GOT3 (cell line): ENCODE measurements at places on chromosomes 12 and 14.

- DNase-seq: no peak
Measured at GRCh38 chr14:105006831-105007592, 13.9 kb downstream of the CDCA4 start.

DNA sequence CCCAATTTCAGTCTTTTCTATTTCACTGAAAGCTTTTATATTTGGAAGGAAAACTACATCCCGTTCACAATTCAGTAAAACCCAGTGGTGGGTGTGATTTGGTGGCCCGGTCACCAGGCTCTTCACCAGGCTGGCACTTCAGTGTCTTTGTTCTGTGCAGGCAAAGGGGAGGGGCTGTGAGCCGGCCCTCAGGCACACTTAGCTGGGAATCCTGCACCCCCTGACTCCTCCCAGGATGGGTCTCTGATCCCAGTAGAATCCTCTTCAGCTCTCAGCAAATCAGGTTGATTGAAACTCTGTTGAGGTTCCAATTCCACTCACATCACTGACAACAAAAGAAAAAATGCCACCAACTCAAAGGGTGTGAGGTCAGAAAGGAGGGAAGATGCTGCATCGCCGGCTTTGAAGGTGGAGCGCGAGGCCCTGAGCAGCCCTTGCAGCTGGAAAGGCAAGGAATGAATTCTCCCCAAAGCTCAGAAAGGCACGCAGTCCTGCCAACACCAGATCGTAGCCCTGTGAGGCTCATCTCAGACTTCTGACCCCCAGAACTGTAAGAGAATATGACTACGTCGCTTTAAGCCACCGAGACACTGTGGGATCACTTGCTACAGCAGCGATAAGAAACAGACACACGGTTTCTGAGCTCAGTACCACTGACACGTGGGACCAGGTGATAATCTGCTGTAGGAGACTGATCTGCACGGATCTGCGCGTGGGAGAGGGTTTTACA is 166.6 kb downstream of the PIWIL1 start:
- no peak for DNase-seq

DNA sequence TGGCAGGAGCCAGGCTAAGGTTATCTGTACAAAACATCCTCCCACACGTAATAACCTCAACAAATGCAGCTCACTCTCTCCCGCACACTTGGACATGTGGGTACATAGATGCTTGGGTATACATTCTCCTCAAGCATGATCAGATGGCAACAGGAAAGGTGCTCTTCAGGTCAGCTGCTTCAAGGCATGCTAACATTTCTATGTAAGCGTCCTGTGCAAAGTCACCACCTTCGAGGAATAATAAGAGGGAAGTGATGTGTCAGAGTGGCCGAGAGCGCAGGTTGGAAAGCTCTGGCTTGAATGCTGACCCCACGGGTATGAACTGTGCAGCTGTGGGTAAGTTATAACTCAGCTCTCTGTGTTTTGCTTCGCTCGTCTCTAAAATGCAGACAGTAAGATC is 24.2 kb upstream of the SLC6A12 start:
- DNase-seq: no peak

DNA sequence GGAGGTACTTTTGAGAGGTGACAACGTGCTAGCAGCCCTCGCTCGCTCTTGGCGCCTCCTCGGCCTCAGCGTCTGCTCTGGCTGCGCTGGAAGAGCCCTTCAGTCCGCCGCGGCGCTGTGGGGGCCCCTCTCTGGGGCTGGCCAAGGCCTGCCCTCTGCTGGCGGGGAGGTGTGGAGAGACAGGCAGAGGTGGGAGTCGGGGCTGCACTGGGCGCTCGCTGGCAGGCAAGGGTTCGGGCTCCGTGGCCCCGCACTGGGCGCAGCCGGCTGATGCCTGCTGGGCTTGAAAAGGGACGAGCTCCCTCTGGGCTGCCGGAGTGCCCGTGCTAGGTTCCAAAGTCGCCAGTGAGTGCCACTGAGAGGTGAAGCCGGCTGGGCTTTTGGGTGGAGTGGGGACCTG is 580.0 kb downstream of the DIO2 start:
- no peak for DNase-seq

- no peak for DNase-seq
Measured at GRCh38 chr12:3973973-3974644, 100.9 kb upstream of the PARP11 start.

GRCh38 chr14:106489112-106489881 is 962.9 kb downstream of the TMEM121 start:
- no peak for DNase-seq

DNA sequence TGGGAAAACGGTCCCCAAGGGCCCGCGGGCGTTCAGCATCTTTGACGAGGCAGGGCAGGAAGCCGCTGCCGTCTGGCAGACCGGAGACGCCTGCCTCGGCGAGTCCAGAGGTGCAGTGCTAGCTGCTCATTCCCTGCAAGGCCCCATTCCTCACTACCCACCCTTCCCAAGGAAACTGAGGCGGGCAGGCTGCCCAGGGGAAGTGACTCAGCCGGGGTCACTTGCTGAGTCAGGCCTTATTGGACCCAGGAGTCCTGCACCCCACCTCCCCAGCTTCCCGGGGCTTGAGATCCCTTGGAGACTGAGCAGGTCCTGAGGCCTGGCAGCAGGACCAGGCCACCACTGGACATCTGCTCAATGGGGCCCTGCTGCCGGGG is 3.7 kb downstream of the SH2B3 start:
- DNase-seq: no peak

DNA sequence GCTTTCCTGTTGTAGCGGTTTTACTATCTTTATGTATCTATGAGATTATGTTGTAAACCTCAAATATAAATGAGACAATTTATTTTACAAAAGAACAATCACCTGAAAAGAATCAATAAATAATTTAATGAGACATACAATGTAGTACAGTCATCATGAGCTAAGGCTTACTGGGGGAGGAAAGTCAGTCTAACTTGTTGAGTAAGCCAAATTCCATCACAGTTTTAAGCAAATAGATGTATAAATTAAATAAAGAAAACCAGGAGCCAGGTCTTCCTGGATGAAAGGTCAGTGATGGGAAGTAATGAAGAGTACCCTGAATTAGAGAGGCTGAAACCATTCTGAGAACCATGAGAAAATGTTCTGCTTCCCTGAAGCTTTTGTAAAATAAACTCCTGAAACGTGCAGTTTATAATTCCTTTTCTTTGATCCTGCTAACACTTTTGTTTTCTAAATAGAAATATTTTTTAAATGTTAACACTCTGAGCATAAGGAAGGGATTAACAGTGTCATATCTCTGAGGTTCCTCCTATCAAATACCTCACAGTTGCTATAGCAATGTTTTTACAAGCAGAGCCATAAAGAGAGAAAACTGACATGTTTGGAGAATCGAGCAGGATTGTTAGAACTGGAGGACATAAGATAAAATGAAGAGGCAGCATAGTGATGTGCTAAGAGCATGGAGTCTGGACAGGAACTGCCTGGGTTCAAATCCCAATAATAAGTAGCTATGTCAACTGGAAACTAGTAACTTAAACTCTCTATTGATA is 444.9 kb upstream of the FOXG1 start:
- DNase-seq: no peak

DNA sequence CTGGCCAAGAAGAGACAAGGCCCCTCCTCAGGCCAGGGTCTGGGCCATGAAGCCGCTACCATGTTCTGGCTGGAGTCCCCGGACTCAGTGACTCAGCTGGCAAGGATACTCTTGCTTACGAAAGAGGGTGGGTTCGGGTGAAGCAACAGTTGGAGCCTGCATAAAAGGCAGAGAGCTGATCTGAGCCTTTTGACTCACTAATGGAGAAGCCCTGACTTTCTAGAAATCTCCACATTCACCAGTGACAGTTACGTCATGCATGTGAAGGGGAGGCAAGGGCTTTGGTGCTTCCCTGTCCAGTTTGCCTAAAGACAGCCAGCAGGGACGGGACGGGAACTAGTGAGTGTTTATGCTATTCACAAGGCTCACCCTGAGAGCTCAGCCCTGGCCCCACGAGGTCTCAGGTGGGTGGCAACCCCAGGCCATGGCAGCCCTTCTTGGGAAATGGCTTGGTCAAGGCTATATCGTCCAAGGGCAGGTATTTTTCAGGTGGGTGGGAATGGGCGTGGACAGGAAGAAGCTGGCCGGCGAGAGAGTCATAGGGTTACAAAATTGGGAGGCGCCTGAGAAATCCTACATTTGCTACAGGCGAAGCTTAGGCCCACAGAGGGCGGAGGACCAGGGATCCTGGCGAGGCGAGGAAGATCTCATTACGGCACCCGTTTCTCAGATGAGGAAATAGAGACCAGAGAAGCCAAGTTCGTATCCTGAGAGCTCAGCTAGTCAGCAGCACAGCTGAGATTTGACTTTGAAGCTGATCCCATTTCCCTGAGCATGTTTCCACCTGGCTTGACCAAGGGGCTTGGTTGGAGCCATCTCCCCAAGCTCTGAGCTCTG is 314.6 kb downstream of the BCL11B start:
- DNase-seq: no peak

GRCh38 chr14:54567224-54567638 is 303 bp downstream of the SAMD4A start:
- no peak for DNase-seq

- DNase-seq: no peak
Measured at GRCh38 chr14:94787655-94788054, 17.7 kb upstream of the GSC start.

- DNase-seq: no peak
Measured at GRCh38 chr12:52050116-52050757, 1.0 kb upstream of the NR4A1 start.
